ENCODE measurements at places on chromosomes 11 and 22.

- no peak for DNase-seq
Measured at GRCh38 chr11:93251922-93252321, 54.1 kb upstream of the SLC36A4 start.

- peak; percentile 82 for DNase-seq
Measured at GRCh38 chr11:78228467-78228866, 39.7 kb downstream of the USP35 start.

DNA sequence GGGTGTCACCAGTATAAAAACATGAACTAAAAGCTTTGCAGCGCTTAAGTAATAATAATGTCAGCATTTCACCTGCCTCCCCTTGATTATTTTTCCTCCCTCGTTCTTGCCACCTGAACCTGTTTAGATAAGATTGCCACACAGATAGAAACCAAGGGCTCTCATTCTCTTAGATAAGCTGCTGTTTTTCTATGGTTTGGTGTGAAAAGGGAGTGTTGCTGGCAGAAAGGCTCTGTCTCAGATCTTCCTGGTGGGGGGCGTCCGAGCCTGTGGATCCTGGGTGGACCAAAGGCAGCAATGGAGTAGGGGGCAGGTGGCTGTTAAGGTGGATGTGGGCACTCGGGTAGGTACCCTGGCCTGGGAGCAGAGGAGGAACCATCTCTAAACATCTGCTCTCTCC, 147.5 kb downstream of the ST3GAL4 start:
- DNase-seq: no peak

DNA sequence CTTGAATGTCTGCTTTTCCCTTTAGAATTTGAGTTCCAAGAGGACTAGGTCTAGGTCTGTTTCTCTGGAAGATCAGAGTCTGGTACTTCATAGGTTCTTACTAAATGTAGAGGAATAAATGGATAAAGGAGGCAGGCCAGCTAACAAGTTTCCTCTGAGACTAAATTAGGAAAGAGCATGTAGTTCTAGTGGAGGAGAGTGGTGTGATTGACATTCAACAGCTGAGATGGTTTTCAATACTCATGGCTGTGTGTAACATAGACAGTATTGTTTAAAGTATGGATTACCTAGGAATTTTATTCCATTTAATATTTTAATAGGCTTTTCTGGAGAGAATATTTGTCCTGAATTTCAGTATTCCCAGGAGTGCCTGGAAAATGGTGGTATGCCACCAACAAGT, 364.7 kb downstream of the METTL15 start:
- DNase-seq: no peak

- no peak for DNase-seq
Measured at GRCh38 chr22:49996119-49996517, 16.4 kb downstream of the IL17REL start.

GRCh38 chr11:12090061-12090591, 20.3 kb upstream of the MICAL2 start:
- no peak for DNase-seq

- no peak for DNase-seq
Measured at GRCh38 chr22:40216041-40216756, 38.5 kb downstream of the TNRC6B start.

DNA sequence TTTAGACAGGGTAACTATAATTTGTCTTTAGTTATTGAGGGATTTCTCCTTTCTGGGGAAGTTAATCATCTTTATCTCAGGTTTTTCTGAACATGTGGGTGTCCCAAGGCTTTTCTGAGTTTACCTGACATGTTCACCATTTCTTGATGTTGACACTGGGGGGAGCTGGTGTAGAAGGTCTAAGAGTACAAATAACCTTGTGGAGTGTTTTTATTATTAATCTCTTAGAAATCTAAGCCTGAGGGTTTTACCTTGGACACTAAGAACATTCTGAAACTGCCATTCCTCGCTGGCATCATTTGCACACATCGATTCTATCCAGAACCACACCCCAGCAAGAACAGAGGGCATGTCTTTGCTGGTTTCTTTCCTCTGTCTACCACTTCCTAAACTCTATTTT, 15.6 kb upstream of the C11orf91 start:
- DNase-seq: peak; percentile 41

DNA sequence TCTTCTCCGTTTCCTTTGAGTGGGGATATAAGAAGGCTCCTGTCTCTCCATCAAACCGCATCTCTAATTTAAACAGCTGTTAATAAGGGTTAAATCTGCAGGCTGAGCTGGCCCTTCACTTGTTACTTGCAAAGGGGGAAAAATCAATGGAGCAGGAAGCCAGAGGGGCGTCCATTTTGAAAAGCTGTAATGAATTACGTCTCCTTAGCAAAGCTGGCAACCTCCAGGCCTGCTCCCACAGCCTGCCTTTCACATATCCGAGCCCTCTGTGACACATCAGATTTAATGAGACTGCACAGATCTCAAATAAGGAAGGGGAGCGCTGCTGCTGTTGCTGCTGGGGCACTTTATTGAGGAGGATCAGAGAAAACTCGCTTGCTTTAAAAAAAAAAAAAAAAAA, 320.8 kb downstream of the BLID start:
- no peak for DNase-seq

DNA sequence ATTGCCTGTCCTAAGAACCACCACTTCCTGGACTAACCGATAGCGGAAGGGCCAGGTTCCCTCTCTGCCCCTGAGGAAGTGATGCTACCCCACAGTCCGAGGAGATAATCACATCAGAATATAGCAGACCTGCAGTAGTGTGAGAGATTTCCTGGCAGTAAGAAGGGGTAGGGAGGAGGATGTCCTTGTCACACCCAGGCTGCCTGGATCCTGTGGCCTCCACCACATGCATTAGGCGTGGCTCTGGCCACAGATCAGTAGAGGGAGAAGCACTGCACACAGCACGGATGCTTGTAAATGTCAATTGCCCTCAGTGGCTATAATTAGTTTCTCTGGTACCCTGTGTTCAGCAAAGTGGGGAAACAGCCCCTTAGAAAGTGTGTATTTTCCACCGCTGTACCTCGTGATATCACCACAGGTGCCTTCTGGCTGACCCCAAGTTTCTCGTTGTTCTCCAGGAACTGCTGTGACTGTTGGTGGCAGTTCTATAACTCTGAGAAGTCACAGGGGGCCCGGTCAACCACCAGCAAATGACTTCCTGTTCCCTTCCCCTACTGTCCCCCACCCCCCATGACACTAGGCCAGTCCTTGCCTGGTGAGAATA, 61.8 kb downstream of the UBASH3B start:
- DNase-seq: no peak

DNA sequence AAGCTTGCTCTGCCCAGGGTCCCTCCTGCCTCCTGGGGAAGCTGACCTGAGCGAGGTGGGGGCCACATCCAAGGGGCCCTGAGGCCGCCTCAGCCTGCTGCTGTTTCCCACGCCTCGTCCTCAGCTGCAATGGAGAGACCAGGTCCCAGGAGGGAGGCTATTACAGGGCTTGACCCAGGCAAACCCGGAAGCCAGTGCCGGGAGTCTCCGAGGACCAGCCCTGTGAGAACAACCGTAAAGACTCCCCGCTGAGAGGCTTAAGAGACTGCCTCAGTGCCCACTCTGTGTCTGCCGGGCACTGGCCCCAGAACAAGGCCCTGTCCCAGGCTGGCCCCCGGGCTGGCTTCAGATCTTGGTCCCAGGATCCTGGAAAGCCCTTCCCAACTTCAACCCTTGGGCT, 124.3 kb upstream of the FGF3 start:
- DNase-seq: no peak

- DNase-seq: no peak
Measured at GRCh38 chr22:36228944-36229343, 10.4 kb downstream of the APOL2 start.

- no peak for DNase-seq
Measured at GRCh38 chr22:49925525-49926128, 7.2 kb downstream of the CRELD2 start.

- DNase-seq: peak; percentile 34
Measured at GRCh38 chr11:36376888-36377758, 81.0 kb downstream of the PRR5L start.

GRCh38 chr22:37351232-37351631, 68.9 kb downstream of the CYTH4 start:
- no peak for DNase-seq

GRCh38 chr22:49799431-49800075, 28.1 kb downstream of the BRD1 start:
- no peak for DNase-seq

- DNase-seq: peak; percentile 89
Measured at GRCh38 chr11:100592619-100593260, 94.3 kb upstream of the ARHGAP42 start.

DNA sequence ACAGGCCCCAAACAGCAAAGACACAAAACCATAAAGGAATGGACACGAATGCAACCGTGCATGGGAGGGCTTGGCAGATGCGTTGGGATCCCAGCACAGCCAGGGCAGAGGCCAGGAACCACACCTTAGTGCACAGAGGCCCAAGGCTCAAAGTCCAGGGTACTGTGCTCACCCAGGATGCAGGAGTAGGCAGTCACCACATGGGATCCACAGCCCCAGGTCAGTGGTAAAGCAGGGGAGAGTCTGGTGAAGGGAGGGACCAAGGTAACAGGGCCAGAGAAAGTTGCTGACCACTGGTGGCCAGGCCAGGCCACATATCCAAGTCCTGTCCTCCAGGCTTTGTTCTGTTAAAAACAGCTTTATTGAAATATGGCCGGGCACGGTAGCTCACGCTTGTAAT, 6.5 kb upstream of the CERK start:
- no peak for DNase-seq

DNA sequence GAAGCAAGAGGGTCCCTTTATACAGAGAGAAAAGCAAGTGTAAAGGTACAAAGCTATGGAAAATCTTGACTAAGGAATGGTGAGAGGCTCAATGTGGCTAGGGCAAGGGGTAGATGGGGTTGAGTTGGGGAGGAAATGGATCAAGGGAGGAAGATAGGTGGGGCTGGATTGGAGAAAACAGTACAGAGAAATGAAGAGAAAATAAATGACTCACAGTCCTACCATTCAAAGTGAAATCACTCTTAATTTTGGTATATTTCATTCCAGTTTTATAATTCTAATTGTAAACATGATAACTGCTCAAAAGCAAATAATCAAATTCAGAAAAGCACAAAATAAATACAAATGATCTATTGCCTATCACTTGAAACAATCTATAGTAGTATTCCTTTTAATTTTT, 16.6 kb downstream of the UBE4A start:
- DNase-seq: no peak

DNA sequence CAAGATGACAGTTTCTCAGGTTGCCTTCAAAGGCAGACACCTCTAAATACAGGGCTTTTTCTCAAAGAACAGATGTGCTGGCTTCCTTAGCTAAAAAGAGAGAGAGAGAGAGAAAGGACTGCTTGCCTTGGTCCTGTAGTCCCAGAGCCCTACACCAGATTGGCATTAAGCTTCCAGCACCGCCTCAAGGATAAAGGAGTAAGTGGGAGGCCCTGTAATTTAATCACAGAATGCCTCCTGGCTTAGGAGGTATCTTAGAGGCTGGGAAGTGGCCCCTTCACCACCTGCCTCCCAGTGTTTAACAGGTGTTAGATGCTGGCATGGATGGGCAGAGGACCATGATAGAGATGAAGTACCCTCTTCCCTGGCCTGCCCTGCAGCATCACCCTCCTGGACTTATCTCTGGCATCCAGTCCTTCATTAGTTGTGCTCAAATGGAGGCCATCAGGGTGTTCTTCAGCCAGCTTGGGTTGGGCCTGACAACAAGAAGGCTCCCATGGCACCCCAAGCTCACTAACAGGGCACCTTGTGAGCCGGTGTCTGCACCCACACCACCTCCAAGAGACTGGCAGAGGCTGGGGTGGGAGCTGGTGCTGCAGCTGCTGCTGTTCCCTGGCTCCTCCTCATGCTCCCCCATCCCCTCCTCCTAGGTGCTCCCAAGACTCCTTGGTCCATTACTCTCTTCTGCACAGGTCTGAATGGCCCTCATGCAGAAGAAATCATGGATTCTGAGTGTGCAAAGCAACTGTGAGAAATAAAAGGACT, 32.5 kb downstream of the ABCC8 start:
- DNase-seq: peak; percentile 92

- DNase-seq: no peak
Measured at GRCh38 chr11:6567371-6567745, 36.1 kb downstream of the RRP8 start.

DNA sequence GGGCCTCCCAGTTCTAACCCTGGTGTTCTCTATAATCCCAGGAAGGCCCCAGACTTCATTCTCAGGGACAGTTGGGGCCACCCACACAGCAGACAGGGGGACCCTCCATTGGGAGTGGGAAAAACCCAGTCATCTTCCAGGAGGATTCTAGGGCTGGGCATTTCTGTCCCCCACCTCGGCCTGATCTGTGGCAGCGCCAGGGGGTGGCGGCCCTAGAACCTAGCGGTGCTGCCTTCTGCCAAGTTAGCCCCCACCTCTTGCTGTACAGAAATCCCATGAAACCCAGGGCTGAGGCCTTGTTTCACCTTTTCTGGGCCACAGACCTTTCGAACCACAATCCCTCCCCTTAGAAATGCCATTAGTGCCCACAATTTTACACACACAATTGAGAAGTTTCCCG, 9.6 kb downstream of the CHST1 start:
- DNase-seq: no peak

GRCh38 chr11:19679952-19680828, 32.4 kb upstream of the NAV2 start:
- no peak for DNase-seq

DNA sequence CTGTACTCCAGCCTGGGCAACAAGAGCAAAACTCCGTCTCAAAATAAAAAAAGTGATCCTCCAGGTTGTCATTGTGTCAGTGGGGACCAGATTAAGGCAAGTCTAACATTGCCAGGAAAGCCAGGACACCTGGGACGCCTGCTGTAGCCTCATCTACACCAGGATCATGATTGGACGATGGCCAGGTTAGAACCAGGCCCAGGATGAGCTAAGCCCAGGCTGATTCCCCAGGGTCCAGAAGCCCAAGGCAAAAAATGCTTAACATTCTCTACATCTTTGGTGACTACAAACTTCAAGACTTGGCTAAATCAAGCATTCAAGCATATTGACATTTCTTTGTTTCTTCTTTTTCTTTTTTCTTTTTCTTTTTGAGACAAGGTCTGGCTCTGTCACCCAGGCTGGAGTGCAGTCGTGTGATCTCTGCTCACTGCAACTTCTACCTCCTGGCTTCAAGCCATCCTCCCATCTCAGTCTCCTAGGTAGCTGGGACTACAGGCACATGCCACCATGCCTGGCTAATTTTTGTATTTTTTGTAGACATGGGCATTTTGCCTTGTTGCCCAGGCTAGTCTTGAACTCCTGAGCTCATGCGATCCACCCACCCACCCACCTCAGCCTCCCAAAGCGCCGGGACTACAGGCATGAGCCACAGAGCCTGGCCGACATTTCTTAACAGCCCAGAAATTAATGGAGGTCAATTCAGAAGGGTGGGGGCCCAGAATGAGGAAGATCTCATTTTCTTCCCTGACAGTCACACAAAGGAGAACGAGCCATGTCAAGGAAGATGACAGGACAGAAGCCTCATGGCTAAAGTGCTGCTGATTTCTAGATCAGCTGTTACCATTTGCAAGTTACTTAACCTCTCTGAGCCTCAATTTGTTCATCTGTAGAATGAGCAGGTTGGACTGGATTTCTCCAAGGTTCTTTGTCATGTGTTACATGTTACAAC, 12.5 kb upstream of the PTPRJ start:
- no peak for DNase-seq
